Heart right ventricle (tissue), 16 donors: ENCODE measurements at places on chromosomes 16 and 17. TPM values are rescaled to one million over a fixed set of nuclear protein-coding genes. Genes with fewer than 3 reads are reported as not detected.
A peak's percentile ranks its signal among the peaks of the same experiment; 100 is the strongest.

Gene TAOK2
- total RNA-seq, result 32.9 TPM

Gene NT5M
- total RNA-seq, result 9.0 TPM

Gene CPPED1
- 20.2 TPM for total RNA-seq

Gene ACSM3
- 10.6 TPM for total RNA-seq

Gene RAMP2
- 32.9 TPM for total RNA-seq

Gene NAGS
- 0.57 TPM for total RNA-seq

Gene TSNAXIP1
- 0.37 TPM for total RNA-seq

DNA sequence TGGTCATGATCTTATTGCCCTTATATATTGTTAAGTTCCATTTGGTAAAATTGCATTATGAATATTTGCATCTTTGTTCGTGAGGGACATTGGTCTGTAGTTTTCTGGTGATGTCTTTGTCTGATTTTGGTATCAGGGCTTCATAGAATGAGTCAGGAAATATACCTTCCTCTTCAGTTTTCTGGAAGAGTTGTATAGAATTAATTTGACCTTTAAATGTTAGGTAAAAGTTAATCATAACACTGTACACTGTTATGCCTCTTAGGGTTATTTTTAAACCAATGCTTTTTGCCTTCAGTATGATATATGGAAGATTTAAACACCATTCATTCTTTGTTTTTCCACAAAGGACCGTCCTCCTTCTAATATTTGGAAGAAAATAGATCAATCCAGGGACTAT is 180.0 kb downstream of the CHD9 start:
- H3K36me3 ChIP-seq, result peaks cover 100% of the 10 kb centered on the region
- H3K27me3 ChIP-seq, result no peaks in the 10 kb centered on the region
- DNase-seq, result no peak
- H3K4me3 ChIP-seq, result no peak overlapping the region

- DNase-seq, result no peak
- no peak overlapping the region for H3K4me3 ChIP-seq
- H3K27me3 ChIP-seq, result no peaks in the 10 kb centered on the region
- no peaks in the 10 kb centered on the region for H3K4me1 ChIP-seq
- no peaks in the 10 kb centered on the region for H3K36me3 ChIP-seq
These were observed 100.5 kb downstream of the AIPL1 start for GRCh38 chr17:6334386-6334785.

DNA sequence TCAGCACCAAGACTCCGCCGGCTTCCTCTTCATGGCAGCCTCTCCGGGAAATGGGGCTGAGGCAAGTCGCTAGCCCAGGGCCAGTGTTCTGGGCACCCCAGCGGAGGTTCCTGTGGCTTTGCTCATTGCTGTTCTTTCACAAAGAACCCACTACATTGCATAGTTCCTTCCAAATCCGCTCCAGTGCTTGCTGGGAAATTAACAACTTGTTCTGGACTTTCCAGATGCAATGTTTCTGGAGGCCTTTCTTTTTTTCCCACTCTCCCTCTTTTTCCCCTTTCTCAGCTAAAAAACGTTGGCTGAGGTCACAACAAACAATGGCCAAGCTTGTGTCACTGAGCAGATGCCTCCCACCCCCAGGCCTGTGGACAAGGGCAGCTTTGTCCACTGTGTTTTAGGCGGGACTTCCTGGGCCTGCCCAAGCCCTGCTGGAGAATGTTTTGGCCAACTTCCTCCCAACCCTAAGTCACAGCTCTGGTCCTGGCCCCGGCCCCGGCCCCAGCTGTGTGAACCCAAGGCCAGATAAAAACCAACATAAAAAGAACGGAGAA is 131.5 kb upstream of the RCVRN start:
- H3K27me3 ChIP-seq, result no peaks in the 10 kb centered on the region
- H3K4me1 ChIP-seq, result no peaks in the 10 kb centered on the region
- peak overlapping the region; percentile 87 for H3K27ac ChIP-seq
- DNase-seq, result peak; percentile 77

DNA sequence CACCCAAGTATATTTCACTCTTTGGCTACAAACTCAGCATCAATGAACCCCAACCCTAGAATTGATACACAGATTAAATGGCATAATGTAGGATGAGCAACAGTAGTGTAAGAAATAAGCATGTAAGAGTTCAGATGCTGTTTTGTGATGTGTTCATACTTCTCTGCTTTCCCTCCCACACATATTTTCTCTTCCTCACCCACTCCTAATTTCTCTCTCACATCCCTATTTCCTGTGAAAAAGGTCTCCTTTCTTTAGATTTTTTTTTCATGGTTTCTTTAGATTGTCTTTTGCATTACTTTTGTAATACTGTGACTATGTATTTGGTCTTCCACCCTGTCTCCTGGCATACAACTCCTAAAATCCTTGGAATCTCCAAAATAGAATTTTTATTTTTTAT is 21.7 kb downstream of the CREBBP start:
- no peaks in the 10 kb centered on the region for H3K27me3 ChIP-seq
- peaks cover 97% of the 10 kb centered on the region for H3K4me1 ChIP-seq
- no peak for DNase-seq

- DNase-seq, result no peak
- no peak overlapping the region for H3K27ac ChIP-seq
These were observed 5.0 kb downstream of the FBXL19 start for GRCh38 chr16:30928390-30928789.

GRCh38 chr17:7748076-7748775 is 30.7 kb downstream of the DNAH2 start:
- no peak overlapping the region for H3K4me3 ChIP-seq
- no peak overlapping the region for H3K27ac ChIP-seq
- DNase-seq, result no peak
- peaks cover 9% of the 10 kb centered on the region for H3K4me1 ChIP-seq
- no peaks in the 10 kb centered on the region for H3K36me3 ChIP-seq

- peak within 1 kb of the TSS; percentile 84 for H3K27ac ChIP-seq
- H3K4me1 ChIP-seq, result peaks cover 58% of the 10 kb centered on the region
- H3K36me3 ChIP-seq, result no peaks in the 10 kb centered on the region
These were observed at the start of gene YBX2 for GRCh38 chr17:7294614-7295153. YBX2 (minus strand) TSS chr17:7294639; CDS start chr17:7294500, 139 bp downstream.

GRCh38 chr16:46895399-46896313 is 11.5 kb downstream of the GPT2 start:
- no peak overlapping the region for H3K4me3 ChIP-seq
- H3K27me3 ChIP-seq, result no peaks in the 10 kb centered on the region
- H3K27ac ChIP-seq, result no peak overlapping the region
- H3K4me1 ChIP-seq, result peaks cover 42% of the 10 kb centered on the region
- DNase-seq, result no peak
